ENCODE measurements at places on chromosomes 12 and 14.

DNA sequence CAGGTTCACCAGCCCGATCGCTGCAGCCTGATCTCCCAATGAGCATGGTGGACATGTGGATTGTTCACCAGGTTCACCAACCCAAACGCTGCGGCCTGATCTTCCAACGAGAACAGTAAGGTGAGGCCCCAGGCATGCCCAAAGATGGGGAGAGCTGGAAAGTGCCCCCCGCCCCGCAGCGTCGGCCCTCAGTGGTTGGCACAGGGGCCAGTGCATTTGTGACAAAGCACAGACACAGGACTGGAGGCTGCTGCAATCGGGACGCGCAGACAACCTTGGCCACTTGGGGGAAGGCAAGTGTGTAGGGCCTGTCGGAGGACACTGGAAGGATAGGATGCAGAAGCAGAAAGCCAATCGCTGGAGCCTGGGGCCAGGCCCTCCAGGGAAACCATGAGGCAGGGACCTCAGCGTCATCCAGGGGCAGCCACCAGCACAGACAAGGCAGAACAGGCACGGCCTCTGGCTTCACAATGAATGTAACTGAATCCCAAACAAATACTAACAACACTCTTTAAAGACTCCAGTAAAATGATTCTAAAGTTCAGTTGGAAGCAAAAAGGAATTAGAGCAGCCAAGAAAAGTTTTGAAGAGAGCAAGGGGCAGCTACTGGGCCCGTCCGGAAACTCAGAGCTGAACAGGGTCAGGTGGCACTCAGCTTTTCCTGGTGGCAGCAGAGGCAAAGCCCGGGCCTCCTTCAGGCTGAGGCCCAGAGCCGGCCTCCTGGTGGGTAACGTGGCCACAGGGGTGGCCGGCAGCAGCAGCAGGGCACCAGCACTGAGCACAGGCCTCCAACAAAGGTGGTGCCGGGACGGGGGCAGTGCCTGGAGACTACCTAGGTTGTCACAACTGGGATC, 13.3 kb downstream of the BRF1 start:
- DNase-seq = no peak

DNA sequence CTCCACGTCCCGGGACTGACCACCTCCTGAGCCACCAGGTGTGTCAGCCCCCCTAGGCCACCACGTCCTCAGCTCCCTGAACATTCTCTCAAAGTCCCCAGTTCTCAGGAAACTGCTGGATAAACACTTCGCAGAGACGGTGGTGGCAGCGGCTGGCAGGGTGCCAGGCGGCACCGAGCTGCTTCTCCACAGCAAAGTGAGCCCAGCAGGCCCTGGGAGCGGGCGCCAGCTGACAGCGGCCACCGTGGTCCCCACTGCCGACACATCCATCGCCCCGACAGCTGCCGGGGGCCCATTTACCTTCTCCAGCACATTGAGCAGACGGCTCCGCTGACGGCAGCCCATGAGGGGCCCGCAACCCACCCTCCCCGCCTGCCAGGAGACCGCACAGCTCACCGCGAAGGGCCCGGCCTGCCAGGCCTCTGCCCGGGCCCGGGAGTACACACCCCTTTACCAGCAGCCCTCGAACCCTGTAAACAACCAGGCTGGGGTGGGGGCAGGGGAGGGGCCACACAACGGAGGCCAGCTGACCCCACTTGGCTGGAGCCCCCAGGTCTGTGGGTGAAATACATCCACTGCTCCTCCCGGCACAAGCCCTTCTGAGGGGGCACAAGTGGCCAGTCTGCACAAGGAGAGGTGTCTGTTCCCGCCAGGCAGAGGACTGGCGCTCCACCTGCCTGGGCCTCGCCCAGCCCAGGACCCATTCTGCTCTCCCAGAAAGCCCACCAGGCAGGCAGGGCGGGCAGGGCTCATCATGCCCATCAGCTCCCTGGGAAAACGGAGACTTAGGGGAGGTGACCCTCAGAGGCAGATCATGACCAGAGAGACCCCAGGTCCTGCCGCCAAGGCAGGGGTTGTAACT, 10.5 kb downstream of the AKT1 start:
- no peak for DNase-seq

DNA sequence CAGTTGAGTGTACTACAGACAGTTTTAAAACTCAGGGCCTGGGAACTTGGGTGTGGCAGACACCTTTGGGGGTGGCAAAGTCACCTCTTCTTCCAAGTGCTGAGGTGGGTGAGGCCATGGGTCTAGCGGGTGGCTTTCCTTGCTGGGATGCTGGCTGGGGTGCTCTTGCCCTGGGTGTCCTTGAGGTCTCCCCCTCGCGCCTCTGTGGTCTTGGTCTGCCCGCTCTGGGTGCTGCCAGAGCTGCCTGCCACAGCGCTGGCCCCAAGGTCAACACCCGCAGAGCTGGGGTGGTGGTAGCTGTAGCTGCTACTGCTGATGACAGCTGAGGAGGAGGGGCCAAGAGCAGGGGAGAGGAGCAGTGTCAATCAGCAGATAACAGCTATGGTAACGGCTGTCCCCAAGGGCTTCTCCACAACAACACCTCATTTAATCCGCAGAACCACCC, 6.8 kb downstream of the KRT74 start:
- no peak for DNase-seq

DNA sequence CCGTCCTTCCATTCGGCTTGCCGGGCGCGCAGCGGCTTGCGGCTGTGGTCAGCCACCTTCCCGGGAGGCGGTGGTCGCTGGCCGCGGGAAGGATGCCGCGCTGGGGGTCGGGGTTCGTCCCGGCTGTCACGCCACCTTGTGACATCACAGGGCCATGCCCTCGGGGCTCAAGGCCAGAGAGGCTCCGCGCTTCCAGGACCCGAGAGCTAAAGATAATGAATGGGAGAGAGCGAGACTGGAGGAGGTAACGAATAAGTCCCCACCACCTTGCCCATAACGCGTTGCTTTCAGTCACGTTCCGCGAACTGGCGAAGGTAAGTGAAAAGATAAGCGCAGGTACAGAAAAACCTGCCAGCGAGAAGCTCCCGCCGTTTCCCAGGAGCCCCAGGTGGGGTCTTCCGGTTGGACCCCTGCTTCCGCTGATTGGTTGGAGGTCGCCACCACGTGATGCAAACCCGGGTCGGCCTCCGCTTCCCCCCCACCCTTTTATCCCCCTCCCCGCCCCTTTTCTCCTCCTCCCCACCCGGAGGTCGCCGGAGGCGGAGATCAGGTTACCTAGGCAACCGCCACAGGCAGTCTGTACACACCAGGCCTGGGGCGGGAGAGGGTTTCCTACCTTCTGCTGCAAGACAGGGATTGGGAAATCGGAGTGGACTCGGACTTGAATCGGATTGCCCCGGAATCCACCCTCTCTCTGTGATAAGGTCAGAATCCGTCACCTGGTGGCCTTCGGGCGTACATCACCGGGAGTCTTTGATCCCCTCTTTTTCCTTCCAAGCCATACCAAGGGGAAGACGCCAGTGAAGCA, at the start of gene LRRC9:
Gene LRRC9, plus strand, starts transcription at position 575 of the 808 bp plus-strand sequence.
- DNase-seq = no peak

GRCh38 chr14:55356913-55357312, 54.7 kb downstream of the ATG14 start:
- DNase-seq = no peak

DNA sequence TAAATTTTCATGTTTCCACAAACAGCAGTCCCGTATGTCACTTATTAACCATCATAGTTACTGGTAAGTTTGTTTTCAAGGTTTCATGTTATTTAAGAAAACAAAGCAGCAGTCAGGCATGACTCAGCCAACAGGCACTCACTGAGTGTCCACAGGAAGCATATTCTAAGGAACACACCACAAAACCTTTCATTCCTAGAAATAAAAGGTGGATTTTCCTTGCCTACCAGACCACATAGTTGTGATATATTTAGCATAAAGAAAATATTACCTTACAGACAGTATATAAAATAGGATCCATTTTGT, 143.3 kb upstream of the AVPR1A start:
- DNase-seq = no peak

DNA sequence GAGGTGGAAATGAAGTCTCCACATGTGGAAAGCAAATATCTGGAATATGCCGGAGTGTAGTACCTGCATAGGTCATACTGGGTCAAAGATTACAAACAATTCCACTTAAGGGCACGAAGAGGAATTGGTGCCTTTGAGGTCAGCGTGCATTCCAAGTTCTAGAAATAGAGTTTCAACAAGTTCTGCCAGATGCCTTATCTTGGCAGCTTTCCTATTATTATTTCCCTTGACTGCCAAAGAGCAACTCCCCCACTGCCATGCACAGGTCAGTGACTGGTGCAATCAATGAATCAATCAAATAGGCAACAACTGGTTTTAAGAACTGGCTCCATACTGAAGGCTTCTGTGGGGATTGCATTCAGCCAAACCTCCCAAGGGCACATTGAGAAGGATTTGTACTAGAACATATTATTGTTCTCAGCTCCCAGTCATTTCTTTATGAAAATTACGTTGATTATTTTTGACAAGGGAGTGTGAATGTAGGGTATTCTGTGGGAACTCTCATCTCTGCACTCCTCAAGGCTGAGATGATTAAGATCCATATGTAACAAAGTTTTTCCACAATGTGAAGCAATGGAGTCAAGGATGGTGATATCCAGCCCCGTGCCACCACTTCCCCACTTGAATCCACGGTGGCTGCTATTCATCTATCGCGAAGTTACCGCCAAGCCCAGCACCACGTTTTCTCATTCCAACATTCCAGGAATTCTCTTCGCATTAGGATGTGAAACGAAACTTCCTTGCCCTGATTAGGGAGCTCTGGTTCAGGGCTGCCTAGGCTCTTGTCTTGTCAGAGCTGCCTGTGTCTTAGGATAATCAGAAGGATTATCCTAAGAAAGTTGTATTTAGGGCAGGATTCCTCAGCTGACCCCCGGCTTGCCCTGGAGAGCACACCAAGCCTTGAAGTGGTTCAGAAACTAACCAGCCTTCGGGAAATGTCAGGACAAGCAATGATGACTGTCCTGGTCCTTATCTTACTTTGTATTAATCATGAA, 115.1 kb upstream of the PCED1B start:
- DNase-seq = no peak

GRCh38 chr12:101925935-101926334, 48.6 kb downstream of the DRAM1 start:
- DNase-seq = no peak

- DNase-seq = no peak
Observed at GRCh38 chr12:95481072-95481471, 7.1 kb downstream of the METAP2 start.

- DNase-seq = no peak
Observed at GRCh38 chr14:68694516-68695235, 98.2 kb downstream of the ZFP36L1 start.

DNA sequence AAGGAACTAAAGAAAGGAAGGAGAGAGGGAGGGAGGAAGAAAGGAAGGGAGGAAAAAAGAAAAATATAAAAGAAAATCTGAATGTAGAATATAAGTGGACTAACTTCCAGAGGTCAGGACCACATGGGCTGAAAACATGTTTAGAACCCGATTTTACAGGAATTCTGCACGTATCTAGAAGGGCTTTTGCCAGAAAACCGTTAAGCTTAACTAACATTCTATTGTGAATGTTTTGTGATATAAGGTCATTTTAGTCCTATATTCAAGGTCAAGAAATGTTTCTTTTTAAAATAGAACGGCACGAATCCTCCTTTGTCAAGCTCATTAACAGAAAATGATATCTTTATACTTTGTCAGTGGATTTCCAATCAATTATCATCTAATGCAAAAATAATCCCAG, 13.1 kb downstream of the PTCSC3 start:
- DNase-seq = no peak

DNA sequence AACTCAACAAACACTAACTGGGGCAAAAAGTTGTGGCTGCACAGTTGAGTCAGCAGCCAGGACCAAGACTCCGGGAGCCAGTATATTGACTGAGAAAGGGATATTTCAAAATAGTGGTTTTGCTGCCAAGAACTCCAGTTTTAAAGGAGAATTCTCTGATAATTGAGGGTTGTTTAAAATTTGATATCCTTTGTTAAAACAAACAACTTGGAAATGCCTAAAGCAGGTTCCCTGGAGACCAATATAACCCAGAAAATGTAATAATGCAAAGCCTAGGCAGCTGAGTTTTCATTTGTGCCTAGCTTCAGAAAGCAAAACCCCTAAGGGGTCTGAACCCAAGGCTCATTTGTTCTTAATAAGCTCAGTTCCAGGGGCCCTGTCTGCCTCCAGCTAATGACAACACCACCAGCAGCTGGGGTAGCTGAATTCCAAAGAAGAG, 311.7 kb upstream of the CCDC196 start:
- no peak for DNase-seq

DNA sequence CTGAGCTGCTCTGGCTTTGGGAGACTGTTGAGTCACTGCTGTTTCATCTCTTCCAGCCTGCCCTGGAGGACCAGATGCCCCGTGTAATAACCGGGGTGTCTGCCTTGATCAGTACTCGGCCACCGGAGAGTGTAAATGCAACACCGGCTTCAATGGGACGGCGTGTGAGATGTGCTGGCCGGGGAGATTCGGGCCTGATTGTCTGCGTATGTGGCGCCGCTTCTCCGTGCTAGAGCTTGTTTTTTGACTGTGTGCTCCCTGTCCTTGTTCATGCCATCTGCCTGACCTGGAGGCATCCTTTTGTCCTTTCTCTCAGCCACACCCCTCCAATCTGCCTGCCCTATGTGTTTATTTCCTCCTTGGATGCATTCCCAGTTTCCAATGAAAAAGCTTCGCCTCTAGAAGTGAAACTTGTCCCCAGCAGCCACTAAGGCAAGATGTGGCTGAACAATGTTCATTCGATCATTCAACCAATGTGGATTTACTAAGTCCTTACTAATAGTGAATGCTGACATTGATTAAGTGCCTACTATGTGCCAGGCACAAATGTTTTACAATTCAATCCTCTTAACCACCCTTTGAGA, 98.6 kb downstream of the NT5DC3 start:
- no peak for DNase-seq

DNA sequence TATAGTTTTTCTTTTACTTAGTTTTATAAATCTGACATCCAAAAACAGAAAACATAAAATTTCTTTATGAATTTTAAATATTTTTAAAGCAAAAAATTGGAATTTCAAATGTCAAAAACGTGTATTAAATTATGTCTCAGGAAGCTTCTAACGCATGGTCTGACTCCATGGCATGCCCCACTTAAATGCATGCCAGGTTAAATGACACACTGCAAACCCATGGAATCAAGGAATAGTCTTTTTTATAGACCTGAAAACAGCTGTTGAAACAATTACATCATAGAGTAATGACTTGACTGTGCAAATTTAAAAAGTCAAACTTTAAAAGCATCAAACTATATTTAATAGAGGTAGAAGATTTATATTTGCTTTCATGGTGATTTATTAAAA, 96.1 kb upstream of the DACT1 start:
- no peak for DNase-seq

DNA sequence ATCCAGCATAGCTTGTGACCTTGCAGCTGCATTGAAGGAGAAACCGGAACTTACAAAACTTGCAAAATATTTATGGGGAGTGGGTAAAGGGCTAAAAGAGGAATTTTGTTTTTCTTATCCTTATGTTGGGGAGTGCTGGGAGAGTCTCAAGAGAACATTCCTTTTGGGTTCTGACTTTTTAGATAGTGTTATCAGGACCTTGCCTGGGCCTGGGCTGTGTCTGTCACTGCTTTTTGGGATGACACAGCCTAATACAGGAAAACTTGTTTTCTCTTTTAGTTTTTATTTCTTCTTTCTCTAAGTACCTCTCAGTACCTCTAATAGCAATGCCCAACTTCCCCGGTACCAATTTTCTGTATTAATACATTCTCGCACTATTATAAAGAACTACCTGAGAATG, 850.6 kb downstream of the RPS29 start:
- DNase-seq = no peak

- DNase-seq = no peak
Observed at GRCh38 chr14:69606258-69607184, 4.9 kb upstream of the SUSD6 start.

Data from activated CD4-positive, alpha-beta T cell treated with anti-CD3 and anti-CD28 coated beads, Interleukin-10, Interleukin-2, amounts not matched to agents 100 ng/mL and 50 ng/mL, durations not matched to agents 16 hours and 8 hours (primary cell).